Hippocampal formation (tissue), 2 donors: ENCODE measurements at places on chromosomes 5 and 9.

- no peak for DNase-seq
These were observed 28.5 kb upstream of the PTGER4 start for GRCh38 chr5:40651201-40651600.

- no peak for DNase-seq
These were observed 66.6 kb downstream of the PCSK5 start for GRCh38 chr9:75957116-75957515.

- no peak for DNase-seq
These were observed 274.3 kb downstream of the CDH18 start for GRCh38 chr5:19713740-19714139.

DNA sequence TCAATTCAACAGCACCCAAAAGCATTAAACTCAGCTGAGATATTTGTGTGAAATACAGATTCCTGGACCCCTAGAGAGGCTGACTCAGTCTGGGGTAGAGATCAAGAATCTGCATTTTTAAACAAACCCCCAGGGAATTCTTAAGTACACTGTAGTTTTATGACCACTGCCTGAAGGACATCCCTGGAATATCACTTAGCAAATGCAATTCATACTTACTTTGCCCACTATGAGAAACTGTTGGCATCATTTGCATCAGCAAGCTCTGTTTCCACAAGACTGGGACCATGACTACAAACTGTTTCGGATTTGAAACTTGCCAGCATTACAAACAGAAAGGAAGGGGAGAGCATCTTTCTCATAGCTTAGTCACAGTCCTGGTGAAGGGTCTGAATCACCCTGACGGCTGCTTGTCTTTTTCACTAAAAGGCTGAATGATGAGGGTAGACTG, 63.7 kb downstream of the MLLT3 start:
- DNase-seq, result no peak
